Ascending aorta (tissue), 2 donors: ENCODE measurements at places on chromosomes 4 and X.

- no peak for DNase-seq
Measured at GRCh38 chrX:17007134-17007768, 60.8 kb downstream of the REPS2 start.

- no peak for DNase-seq
Measured at GRCh38 chr4:185813133-185813532, 1.1 kb upstream of the SORBS2 start.

- DNase-seq = no peak
Measured at GRCh38 chrX:41604177-41604576, 84.6 kb upstream of the GPR34 start.

- no peak for DNase-seq
Measured at GRCh38 chr4:153245775-153246174, 41.5 kb downstream of the TRIM2 start.

GRCh38 chr4:123031664-123032063 lies 109.3 kb upstream of the NUDT6 start:
- DNase-seq = no peak

DNA sequence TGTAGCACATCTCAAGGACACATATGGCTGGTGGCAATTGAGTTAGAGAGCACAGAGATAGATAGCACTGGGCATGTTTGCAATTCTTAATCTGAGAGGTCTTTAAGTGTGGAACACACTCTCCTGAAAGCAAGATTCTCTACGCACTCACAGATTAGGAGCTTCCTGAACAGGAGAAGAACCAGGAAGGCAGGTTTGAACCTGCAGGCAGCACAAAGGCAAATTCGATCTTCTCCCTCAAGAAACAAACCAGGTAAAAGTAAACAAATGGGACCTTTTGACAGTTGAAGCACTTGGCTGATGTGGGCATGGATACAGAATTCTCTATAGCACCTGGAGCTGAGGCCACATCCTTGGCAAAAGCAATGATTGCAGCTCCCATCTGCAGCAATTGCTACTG lies 24.3 kb downstream of the HS3ST1 start:
- DNase-seq = no peak
